Stimulated activated CD8-positive, alpha-beta memory T cell treated with anti-CD3 and anti-CD28 coated beads, Interleukin-4, amount 100 ng/mL, for 4 hours (primary cell): ENCODE measurements at places on chromosomes 5 and 9.
A peak's percentile ranks its signal among the peaks of the same experiment; 100 is the strongest.

GRCh38 chr5:96533371-96533770 is 100.3 kb upstream of the PCSK1 start:
- no peak for DNase-seq

GRCh38 chr9:80964374-80964773 is 725.0 kb downstream of the TLE1 start:
- DNase-seq = no peak

- no peak for DNase-seq
Measured at GRCh38 chr5:149615976-149616375, 34.7 kb downstream of the ARHGEF37 start.

DNA sequence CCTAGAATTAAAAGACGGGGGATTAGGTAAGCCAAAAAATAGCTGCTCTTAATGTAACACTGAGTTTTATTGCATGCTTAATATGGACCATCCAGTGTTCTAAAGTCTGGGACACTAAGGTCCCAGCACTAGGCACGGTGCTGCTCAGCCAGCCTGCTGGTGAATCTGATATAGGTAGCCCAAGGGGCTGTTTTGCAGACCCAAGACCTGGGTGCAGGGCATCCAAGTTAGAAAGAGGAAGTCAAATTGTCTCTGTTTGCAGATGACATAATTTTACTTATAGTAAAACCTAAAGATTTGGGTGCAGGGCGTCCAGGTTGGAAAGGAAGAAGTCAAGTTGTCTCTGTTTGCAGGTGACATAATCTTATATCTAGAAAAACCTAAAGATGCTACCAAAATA is 17.8 kb downstream of the IFNA5 start:
- no peak for DNase-seq

GRCh38 chr5:149110406-149110805 is 30.9 kb upstream of the ABLIM3 start:
- no peak for DNase-seq

DNA sequence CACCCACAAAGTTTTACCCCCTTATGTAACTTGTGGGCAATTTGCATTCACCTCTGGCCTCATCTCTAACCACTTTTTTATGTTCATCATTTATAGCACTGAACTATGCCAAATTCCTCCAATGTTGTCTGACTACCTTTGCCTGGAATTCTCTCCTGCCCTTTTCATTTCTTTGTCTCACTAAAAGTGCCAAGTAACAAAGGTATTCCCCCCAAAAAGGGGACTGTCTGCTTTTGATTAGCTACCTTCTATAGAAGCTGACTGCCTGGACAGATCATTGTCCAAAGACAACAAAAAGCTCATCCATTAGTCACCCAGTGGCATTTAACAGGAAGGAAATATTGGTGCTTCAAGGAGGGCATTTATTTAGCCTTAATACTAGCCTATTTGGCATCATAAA is 189.9 kb upstream of the VCAN start:
- no peak for DNase-seq

DNA sequence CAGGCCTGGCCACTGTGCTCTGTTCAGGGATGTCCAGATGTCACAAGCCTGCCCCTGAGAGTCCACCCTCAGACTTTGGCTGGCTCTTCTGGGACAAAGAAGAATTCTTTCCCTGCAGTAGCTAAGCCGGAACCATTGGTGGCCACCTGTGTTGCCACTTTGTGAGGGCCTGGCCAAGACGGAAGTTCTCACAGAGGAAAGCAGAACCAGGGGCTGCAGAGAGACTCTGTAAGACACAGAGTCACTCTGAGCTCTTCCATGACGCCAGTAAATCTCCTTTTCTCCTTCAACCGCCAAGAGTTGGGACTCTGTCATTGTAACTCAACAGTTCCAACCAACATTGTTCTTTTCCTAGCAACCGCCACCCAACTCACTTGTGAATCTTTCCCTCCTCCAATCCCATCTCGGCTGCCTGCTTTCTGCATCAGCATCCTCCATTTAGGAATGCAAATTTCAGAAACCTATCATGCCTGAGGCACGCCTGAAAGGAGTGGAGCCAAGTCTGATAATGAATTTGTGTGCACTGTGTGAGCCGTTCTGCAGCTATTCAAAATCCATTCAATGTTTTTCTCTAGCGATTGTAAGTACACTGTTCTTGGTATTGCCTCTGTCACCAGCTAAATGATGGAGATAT is 37.8 kb upstream of the ATP6V1G1 start:
- no peak for DNase-seq

- DNase-seq = no peak
Measured at GRCh38 chr9:13942695-13943094, 371.2 kb downstream of the NFIB start.

- DNase-seq = peak; percentile 34
Measured at GRCh38 chr9:21395778-21396717, 10.8 kb upstream of the IFNA2 start.

DNA sequence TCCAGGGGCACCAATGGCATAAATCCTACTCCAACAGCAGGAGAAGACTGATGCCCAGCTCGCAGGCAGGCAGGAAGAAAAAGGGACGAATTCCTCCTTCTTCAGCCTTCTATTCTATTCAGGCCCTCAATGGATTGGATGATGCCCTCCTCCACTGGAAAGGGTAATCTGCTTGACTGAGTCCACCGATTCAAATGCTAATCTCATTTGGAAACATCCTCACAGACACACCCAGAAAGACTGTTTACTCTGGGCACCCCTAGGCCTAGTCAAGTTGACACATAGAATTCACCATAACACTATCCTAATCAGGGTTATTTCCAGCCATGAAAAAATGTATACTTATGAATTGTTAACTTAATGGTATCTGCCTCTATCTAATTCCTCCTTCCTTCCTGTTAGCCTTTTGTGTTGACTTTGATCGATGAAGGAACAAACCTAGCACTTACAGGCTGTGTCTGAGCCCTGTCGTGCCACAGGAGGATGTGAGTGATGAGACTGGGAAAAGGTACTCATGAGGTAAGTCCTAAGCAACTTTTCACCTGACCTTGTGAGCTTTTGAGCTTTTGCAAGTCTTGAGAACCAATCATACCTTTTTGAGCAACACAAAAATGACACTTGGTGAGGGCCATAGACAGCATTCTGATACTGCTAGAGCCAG is 36.5 kb downstream of the FOXD1 start:
- DNase-seq = no peak

DNA sequence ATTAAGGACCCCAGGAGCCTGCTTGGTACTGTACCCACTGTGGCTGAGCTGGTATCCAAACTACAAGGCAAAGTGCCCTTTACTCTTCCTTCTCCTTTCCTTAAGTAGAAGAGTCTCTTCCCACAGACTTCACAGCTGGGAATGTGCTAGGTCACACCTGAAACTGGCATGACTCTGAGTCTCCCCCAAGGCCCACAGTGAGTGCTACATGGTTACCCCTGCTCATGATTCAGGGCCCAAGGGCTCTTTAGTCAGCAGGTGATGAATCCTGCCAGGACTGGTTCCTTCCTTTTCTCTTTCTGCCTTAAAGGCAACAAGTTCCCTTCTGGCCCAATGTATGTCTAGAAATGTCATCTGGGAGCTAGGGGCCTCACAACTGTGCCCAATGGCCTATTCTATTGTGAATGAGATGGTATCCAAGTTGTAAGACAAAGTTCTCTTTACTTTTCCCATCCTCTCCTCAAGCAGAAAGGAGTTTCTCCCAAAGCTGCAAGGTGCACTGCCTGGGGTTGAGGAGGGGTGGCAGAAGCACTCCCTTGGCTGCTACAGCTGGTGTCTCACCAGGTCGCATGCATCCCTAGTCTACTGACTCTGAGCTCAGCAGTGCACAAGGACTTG is 134.4 kb downstream of the TMEM38B start:
- DNase-seq = no peak
